ENCODE measurements at places on chromosomes 13 and 19. TPM values are rescaled to one million over a fixed set of nuclear protein-coding genes. Genes with fewer than 3 reads are reported as not detected.

Gene IL17D
- total RNA-seq = 1.4 TPM

Gene C19orf33
- total RNA-seq = 8.8 TPM

Gene PSG11
- total RNA-seq = not detected

Gene ELF1
- total RNA-seq = 28.2 TPM

Gene CEACAM19
- total RNA-seq = 0.26 TPM

Gene PLK5
- total RNA-seq = not detected

Gene CD22
- total RNA-seq = not detected

Gene PRR36
- not detected for total RNA-seq
